Activated gamma-delta T cell treated with anti-CD3 and anti-CD28 coated beads, Interleukin-2, amount 50 U/mL, for 16 hours (primary cell): ENCODE measurements at places on chromosomes 5 and 9.

- no peak for DNase-seq
Measured at GRCh38 chr5:139670369-139671095, 22.4 kb downstream of the CXXC5 start.

- no peak for DNase-seq
Measured at GRCh38 chr5:84303315-84303714, 81.4 kb downstream of the EDIL3 start.

DNA sequence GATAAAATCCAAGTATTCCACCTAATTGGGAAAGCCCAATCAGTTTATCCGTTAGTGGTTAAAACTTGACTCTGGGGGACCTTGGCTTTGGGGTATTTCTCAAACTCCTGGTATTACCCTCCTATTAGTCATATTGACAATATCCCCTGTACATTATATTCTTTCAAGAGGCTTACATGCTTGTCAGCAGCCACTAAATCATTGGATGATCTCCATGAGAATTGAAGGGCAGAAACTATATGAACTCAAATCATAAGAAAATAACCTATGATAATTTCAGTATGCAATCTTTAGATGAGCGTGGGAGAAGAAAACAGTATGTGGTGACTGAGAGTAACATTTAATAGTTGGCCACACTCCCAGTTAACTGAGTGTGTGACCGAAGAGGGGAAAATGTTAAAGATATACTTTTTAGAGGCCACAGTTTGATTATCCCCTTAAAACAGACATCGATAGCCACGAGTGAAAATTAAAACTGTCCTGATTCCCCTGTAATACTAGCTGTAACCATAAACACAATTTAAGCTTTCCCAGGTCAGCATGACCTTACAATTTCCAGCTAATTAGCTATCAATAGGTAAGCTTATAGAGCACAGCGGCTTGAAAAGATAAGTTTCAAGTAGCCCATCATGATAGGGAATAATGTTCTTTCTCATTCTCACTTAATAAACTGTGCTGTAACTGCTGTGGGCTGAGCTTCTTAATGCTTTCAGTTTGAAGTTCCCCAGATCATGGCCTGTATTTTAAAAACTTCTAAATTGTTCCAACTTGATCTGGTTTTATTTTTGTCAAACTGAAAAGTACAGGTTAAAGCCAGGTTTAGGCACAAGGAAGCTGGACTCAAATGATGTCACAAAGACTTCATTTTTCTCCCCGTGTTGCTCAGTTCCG is 58.6 kb downstream of the PUM3 start:
- no peak for DNase-seq

GRCh38 chr9:81108821-81109220 is 580.5 kb downstream of the TLE1 start:
- no peak for DNase-seq

DNA sequence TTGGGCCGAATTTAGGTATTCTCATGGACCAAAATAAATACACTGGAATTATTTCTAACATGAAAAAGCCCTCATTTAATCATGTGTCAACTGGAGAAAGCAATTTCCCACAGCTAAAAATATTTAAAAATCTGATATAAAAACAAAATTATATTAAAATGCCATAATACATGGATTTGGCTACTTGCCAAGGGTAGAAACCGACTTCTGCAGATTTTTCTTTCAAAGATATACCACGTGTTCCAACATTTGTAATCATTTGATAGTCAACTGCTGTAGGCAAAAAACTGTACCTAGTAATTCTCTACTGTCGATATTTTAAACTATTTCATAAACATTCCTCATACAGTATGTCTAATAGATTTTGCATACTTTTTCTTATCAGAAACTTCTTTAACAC is 237.6 kb downstream of the FBXL17 start:
- DNase-seq: no peak

GRCh38 chr9:81344366-81344765 is 345.0 kb downstream of the TLE1 start:
- no peak for DNase-seq

GRCh38 chr5:109038209-109038840 is 290.6 kb downstream of the FER start:
- no peak for DNase-seq

GRCh38 chr5:124941051-124942049 is 194.9 kb upstream of the ZNF608 start:
- DNase-seq: no peak

- no peak for DNase-seq
Measured at GRCh38 chr9:123682746-123683145, 247.2 kb downstream of the DENND1A start.

- no peak for DNase-seq
Measured at GRCh38 chr5:180644825-180645273, 4.6 kb downstream of the FLT4 start.

DNA sequence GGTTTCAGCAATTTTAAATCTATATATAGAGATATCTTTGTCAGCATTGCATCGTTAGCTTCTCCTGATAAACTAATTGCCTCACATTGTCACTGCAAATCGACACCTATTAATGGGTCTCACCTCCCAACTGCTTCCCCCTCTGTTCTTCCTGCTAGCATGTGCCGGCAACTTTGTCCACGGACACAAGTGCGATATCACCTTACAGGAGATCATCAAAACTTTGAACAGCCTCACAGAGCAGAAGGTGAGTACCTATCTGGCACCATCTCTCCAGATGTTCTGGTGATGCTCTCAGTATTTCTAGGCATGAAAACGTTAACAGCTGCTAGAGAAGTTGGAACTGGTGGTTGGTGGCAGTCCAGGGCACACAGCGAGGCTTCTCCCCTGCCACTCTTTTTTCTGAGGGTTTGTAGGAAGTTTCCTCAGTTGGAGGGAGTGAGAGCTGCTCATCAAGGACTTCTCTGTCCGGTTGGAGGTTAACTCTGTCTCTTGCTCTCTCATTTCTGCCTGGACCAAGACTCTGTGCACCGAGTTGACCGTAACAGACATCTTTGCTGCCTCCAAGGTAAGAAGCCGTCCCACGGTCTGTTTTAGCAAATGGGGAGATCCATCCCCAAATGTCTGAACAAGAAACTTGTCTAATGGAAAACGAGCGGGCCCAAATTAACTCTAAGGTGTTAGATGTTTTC is at the start of gene IL4:
Gene IL4 (plus strand): TSS at position 51 of the 692 bp plus-strand sequence. CDS start 62 bp downstream, at position 113.
- DNase-seq: no peak

DNA sequence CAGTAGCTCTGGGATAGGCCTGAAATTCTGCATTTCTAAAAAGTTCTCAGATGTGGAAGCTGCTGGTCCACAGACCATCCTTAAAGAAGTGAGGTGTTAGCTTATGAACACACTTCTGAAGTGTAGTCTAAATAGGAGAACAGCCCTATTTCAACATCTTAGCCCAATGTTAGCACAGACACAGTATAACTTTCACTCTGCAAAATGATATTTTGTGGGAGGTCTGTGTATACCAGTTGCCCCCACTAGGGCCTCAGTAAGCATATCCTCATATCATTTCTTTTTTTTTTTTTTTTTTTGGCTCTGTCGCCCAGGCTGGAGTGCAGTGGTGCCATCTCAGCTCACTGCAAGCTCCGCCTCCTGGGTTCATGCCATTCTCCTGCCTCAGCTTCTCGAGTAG is 7.5 kb upstream of the HABP4 start:
- no peak for DNase-seq

DNA sequence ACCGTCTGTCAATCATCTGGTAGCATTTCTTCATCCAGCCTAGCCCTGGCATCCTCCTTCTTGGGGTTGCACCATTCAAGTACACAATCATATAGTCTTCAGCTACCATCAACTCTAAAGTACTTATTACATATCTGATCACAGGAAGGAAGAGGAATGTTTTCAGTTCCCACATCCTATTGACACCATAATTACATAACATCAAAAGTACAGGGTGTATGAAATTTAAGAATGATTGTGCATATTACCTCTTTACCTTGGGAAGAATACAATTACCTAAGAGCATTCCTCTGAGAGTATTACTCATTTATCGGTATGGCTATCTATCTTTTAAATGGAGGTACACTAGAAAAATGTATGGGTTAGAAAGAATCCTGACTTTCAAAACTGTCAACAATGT is 126.8 kb upstream of the PCA3 start:
- no peak for DNase-seq

- no peak for DNase-seq
Measured at GRCh38 chr9:18422296-18423036, 51.5 kb upstream of the ADAMTSL1 start.

DNA sequence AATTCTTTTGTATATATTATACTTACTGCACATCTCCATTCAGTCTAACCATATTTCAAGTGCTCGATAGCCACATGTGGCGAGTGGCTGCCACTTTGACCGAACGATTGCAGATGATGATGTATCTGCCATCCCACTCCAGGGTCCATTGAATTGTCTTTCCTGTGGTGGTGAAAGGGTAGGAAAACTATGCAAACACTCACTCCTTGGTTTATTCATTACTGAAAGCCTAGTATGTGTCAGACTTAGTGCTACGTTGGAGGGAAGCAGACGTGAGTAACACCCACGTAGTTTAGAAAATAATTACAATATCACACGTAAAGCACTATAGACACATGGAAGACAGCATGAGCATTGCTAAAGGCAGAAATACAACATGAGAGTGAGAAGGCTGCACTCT is 353.7 kb downstream of the CSNK1G3 start:
- no peak for DNase-seq

- no peak for DNase-seq
Measured at GRCh38 chr5:74539986-74540385, 100.5 kb downstream of the ENC1 start.

GRCh38 chr5:177300236-177300880 is 3.2 kb downstream of the RAB24 start:
- peak; percentile 52 for DNase-seq

GRCh38 chr9:73152953-73153352 is 1.3 kb downstream of the ANXA1 start:
- DNase-seq: no peak

GRCh38 chr9:98330831-98331230 is 75.4 kb upstream of the TBC1D2 start:
- DNase-seq: no peak

DNA sequence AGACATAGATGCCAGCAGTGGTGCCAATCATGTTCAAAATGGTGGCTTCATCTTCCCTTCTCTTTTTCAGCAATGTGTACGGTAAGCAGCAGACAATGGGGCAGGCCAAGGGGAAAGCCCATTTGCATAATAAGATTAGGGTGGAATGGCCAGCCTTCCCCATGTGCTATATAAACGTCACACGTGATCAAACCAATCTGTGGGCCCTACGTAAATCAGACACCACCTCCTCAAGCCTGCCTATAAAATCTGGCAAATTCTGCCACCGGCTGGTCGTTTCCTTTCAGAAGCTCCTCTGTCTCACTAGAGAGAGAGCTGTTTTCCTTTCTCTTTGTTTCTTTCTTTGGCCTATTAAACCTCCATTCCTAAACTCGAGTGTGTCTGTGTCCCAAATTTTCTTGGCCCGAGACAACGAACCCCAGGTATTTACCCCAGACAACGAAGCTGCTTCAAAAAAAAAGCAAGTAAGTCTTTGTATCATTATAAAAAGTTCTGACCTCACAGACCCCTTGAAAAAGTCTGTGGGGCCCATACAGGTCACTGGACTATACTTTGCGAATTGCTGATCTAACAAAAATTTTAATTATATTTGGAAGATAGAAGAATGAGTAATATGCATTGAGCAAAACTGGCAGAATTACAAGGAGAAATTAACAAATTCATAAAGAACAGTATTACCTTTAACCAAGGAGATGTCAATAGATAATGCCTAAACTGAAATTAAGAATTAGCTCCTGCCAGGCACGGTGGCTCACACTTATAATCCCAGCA is 15.2 kb downstream of the ZBTB5 start:
- DNase-seq: no peak

DNA sequence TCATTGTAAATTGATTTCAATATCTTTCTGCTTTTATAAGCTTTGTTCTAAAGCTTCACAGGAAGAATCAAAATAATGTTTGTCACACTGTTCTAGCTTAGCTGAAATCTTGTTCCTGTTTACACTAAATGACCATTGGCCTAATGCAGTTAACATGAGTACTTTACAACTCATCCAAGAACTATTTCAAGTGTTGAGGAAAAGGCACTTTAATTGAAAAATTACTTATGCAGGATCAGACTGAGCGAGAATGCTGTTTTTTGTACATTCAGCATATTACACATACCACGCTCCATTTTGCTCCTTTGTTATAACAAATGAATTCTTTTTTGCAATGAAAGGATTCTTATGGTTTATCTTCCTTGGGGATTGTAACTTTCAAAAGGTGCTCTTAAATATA is 22.4 kb upstream of the SMIM15 start:
- DNase-seq: no peak

DNA sequence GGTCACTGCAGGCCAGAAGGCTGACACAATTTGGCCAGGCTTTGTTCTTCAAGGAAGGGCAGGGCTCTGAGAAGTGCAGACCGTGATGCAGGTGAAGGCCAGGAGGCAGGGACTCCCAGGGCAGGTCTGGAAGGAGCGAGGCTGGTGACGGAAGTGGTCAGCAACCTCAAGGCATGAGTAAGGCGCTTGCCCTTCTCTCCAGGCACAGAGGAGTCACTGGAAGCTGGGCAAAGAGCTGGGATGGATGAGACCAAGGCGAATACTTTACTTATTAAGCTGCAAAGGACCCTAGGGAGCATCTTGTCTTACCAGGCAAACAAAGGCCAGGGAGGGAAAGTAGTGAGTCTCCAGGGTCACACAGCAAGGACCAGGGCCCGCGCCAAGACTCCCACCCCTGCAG is 18.6 kb downstream of the IRF1 start:
- no peak for DNase-seq

DNA sequence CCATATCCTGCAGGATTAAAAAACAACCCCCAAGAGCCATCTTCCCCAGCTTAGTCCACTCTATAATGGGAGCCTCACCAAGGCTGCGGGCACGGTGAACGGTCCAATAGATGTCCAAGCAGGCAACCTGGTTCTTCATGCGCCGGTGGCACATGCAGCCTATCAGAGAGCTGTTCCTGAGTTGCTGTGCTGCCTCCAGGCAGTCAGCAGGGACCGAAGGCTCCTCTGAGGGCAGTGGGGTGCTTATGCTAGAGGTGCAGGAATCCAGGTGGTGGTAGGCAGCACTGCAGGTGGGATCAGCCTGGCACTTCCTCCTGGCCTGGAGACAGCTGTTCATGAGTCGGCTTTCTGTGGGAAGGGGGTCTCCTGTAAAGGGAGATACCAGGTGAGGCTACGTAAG is 10.2 kb downstream of the GFRA3 start:
- DNase-seq: no peak

- no peak for DNase-seq
Measured at GRCh38 chr5:115413651-115414050, 117.2 kb upstream of the CCDC112 start.

- no peak for DNase-seq
Measured at GRCh38 chr5:81694726-81695125, 56.2 kb downstream of the SSBP2 start.

DNA sequence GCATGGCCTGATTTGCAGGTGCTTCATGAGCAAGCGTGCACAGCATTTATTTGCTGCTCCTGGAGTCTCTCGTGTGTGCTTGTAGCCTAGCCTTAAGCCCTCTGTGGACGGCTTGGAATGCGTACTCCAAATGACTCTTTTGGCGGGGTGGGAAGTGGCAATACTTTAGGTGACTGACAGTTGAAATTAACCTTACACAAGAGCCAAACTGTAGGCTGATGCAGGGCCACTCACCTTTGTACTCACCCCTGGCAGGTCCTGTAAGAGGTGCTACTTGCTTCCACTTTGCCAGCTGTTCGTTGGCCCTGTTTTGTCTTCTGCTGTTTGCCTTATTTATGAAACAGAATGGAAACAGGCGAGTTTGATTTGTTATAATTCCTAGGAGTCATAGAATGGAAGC is 22.9 kb downstream of the TENT4A start:
- no peak for DNase-seq

GRCh38 chr9:137313956-137314560 is 12.0 kb upstream of the NRARP start:
- DNase-seq: no peak

GRCh38 chr9:28941856-28942255 is 1368.6 kb upstream of the C9orf72 start:
- no peak for DNase-seq

- DNase-seq: no peak
Measured at GRCh38 chr5:40429258-40430100, 250.2 kb upstream of the PTGER4 start.
